ENCODE measurements at places on chromosomes 3 and 15. TPM values are rescaled to one million over a fixed set of nuclear protein-coding genes. Genes with fewer than 3 reads are reported as not detected.
A peak's percentile ranks its signal among the peaks of the same experiment; 100 is the strongest.

- H3K36me3 ChIP-seq: peaks cover 47% of the 10 kb centered on the region
- DNase-seq: no peak
- no peaks in the 10 kb centered on the region for H3K27me3 ChIP-seq
- no peak overlapping the region for H3K4me3 ChIP-seq
- peaks cover 56% of the 10 kb centered on the region for H3K4me1 ChIP-seq
These were observed 62.7 kb upstream of the MYZAP start for GRCh38 chr15:57528940-57529565.

GRCh38 chr3:98817547-98818041 lies 54.5 kb downstream of the ST3GAL6 start:
- H3K27me3 ChIP-seq: no peaks in the 10 kb centered on the region
- no peak overlapping the region for H3K4me3 ChIP-seq
- no peak overlapping the region for H3K27ac ChIP-seq
- peaks cover 36% of the 10 kb centered on the region for H3K36me3 ChIP-seq
- DNase-seq: peak; percentile 67

GRCh38 chr15:63918317-63918672 lies 84.5 kb upstream of the HERC1 start:
- H3K4me3 ChIP-seq: no peak overlapping the region
- H3K27me3 ChIP-seq: no peaks in the 10 kb centered on the region
- no peak overlapping the region for H3K27ac ChIP-seq
- DNase-seq: no peak
- no peaks in the 10 kb centered on the region for H3K36me3 ChIP-seq
- peaks cover 14% of the 10 kb centered on the region for H3K4me1 ChIP-seq

GRCh38 chr15:85865070-85865684 lies 70.5 kb upstream of the KLHL25 start:
- no peak overlapping the region for H3K27ac ChIP-seq
- H3K4me3 ChIP-seq: no peak overlapping the region
- H3K36me3 ChIP-seq: no peaks in the 10 kb centered on the region
- no peaks in the 10 kb centered on the region for H3K4me1 ChIP-seq
- peak; percentile 73 for DNase-seq
- H3K27me3 ChIP-seq: no peaks in the 10 kb centered on the region

GRCh38 chr3:106008766-106009165 lies 140.0 kb upstream of the CBLB start:
- no peaks in the 10 kb centered on the region for H3K4me1 ChIP-seq
- peak; percentile 14 for DNase-seq
- H3K27ac ChIP-seq: no peak overlapping the region
- H3K4me3 ChIP-seq: no peak overlapping the region

- peak; percentile 48 for DNase-seq
- no peak overlapping the region for H3K4me3 ChIP-seq
- H3K36me3 ChIP-seq: no peaks in the 10 kb centered on the region
- peaks cover 17% of the 10 kb centered on the region for H3K4me1 ChIP-seq
These were observed 38.8 kb downstream of the IMPG2 start for GRCh38 chr3:101281521-101282030.

DNA sequence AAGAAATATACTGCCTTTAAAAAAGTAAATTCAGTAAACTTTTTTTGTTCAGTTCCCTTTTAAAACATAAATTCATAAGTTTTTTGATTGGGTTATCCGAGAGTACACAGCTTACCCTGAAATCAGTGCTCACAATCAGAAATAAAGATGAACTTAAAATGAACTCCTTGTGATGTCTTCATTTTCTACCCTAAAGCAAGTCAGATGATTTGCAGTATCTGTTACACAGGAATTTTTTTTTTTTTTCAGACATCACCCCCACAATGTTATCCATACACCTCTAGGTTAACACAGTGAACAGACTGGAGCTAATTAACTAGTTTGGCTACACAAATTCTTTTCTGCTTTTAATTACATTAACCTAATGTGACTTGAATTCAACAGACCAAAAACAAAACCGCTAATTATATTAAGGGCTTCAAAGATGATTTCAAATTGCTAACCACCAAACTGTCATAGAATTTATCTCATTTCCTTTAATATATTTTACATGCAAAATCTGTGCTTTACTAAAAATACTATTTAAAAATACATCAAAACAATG lies 1042.0 kb downstream of the ROBO1 start:
- peaks cover 4% of the 10 kb centered on the region for H3K4me1 ChIP-seq
- H3K27ac ChIP-seq: no peak overlapping the region
- DNase-seq: peak; percentile 6
- no peaks in the 10 kb centered on the region for H3K27me3 ChIP-seq
- H3K36me3 ChIP-seq: no peaks in the 10 kb centered on the region
- H3K4me3 ChIP-seq: no peak overlapping the region

The ATP13A3 gene
- total RNA-seq: 262 TPM

- no peaks in the 10 kb centered on the region for H3K36me3 ChIP-seq
- no peak overlapping the region for H3K4me3 ChIP-seq
- no peaks in the 10 kb centered on the region for H3K4me1 ChIP-seq
- H3K27ac ChIP-seq: no peak overlapping the region
- no peaks in the 10 kb centered on the region for H3K27me3 ChIP-seq
- DNase-seq: no peak
These were observed 11.7 kb downstream of the MGA start for GRCh38 chr15:41671656-41672648.

DNA sequence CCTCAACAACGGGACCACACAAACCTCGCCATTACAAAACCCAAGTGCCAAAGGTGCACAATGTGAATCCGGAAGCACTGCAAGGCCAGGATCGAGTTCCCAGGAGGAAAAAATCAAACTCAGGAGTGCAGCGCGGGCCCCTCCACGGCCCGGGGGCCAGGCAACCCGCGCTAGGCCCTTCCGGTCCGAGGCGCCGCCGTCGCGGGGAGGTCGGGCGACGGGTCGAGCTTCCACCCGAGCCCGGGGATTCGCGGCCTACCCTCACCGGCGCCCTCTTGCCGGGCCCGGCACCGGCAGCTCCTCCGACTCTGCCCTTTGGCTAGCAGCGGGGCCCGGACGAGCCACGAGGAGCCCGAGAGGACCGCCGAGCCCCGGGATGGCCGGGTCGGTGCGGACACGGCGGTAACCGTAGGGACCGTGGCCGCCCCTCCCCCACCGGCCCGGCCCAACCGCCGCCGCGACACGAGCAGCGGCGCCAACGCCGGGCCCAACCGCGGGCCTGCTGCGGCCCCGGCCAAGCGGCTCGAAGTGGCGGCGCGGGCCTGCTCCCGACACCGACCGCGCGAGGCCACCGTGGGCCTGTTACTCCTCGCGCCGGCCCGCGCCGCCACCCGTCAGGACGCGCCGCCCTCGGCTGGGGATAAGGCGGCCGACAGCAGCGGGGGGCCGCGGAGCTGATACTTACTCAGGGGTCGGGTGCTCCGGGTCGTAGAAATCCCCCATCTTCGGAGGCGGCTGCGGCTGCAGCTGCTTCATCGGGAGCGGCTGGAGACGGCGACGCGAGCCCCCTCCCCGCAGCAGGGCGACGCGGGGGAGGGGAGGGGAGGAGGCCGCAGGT lies 525 bp downstream of the SETD2 start:
- H3K4me1 ChIP-seq: peaks cover 13% of the 10 kb centered on the region
- peak overlapping the region; percentile 98 for H3K27ac ChIP-seq
- H3K27me3 ChIP-seq: no peaks in the 10 kb centered on the region

GRCh38 chr3:148642616-148643015 lies 55.1 kb upstream of the AGTR1 start:
- no peaks in the 10 kb centered on the region for H3K27me3 ChIP-seq
- DNase-seq: no peak
- H3K4me1 ChIP-seq: no peaks in the 10 kb centered on the region
- H3K27ac ChIP-seq: no peak overlapping the region
- H3K36me3 ChIP-seq: no peaks in the 10 kb centered on the region

The CCDC54 gene
- not detected for total RNA-seq

The FBXO40 gene
- total RNA-seq: 7.3 TPM

- no peaks in the 10 kb centered on the region for H3K27me3 ChIP-seq
- peak overlapping the region; percentile 45 for H3K4me3 ChIP-seq
- H3K27ac ChIP-seq: peak overlapping the region; percentile 95
- no peak for DNase-seq
- no peaks in the 10 kb centered on the region for H3K36me3 ChIP-seq
These were observed 1.2 kb upstream of the STT3B start for GRCh38 chr3:31531452-31531991.

DNA sequence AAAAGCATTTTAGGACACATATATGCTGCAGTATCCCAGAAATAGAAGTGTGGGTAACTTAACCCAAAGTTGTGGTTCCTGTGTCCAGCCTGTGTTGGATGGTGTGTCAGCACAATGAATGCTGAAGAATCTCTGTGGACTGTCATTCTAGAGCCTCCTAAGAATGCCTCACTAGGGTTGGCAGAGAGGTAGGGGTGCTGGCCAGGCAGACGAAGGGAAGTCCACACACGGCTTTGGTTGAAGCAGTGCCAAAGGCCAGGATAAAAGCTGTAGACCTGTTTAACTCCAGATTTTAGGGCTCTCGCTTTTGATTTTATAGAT lies 43.7 kb upstream of the TIPARP start:
- peaks cover 15% of the 10 kb centered on the region for H3K4me1 ChIP-seq
- no peaks in the 10 kb centered on the region for H3K36me3 ChIP-seq
- no peak overlapping the region for H3K4me3 ChIP-seq
- no peak overlapping the region for H3K27ac ChIP-seq

- H3K36me3 ChIP-seq: no peaks in the 10 kb centered on the region
- no peaks in the 10 kb centered on the region for H3K27me3 ChIP-seq
- peak; percentile 18 for DNase-seq
- no peaks in the 10 kb centered on the region for H3K4me1 ChIP-seq
- no peak overlapping the region for H3K27ac ChIP-seq
- H3K4me3 ChIP-seq: no peak overlapping the region
These were observed 65.1 kb downstream of the GLCE start for GRCh38 chr15:69225355-69226022.

- H3K36me3 ChIP-seq: no peaks in the 10 kb centered on the region
- H3K27me3 ChIP-seq: no peaks in the 10 kb centered on the region
- no peak overlapping the region for H3K27ac ChIP-seq
- no peak overlapping the region for H3K4me3 ChIP-seq
These were observed 148.0 kb downstream of the MEGF11 start for GRCh38 chr15:66105286-66106265.

GRCh38 chr15:76460871-76461270 lies 124.3 kb downstream of the ISL2 start:
- no peaks in the 10 kb centered on the region for H3K36me3 ChIP-seq
- no peak for DNase-seq
- no peak overlapping the region for H3K4me3 ChIP-seq

DNA sequence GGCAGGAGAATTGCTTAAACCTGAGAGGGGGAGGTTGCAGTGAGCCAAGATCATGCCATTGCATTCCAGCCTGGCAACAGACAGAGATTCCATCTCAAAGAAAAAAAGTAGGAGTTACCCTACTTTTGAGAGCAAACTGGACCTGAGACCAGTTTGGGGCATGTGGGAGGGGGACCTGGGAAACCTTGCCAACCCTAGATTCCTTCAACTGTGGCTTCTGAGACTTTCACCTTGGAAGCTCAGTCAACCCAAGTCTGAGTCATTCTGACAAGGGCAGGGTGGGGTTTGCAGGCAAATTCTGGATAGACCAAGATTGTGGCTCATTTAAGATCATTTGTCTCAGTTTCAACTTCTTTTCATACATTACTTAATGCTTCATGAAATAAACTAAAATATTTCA lies 23.8 kb upstream of the SIAH2 start:
- H3K27ac ChIP-seq: no peak overlapping the region
- H3K36me3 ChIP-seq: no peaks in the 10 kb centered on the region
- no peak overlapping the region for H3K4me3 ChIP-seq

The CCDC39 gene
- total RNA-seq: not detected

Data from cardiac muscle cell (in vitro differentiated cells and primary cell).